ENCODE measurements at places on chromosomes 6 and 20. TPM values are rescaled to one million over a fixed set of nuclear protein-coding genes. Genes with fewer than 3 reads are reported as not detected.

The MATN4 gene
- not detected for total RNA-seq

The THBD gene
- 17.4 TPM for total RNA-seq

The ENPP5 gene
- total RNA-seq = 2.8 TPM

The MOG gene
- 12.6 TPM for total RNA-seq

The ERVFRD-1 gene
- total RNA-seq = 0.14 TPM

The ZNF512B gene
- total RNA-seq = 12.2 TPM

The SMLR1 gene
- total RNA-seq = not detected

The TMEM244 gene
- not detected for total RNA-seq

The EFCAB8 gene
- 0.43 TPM for total RNA-seq

The TAGAP gene
- total RNA-seq = 1.7 TPM

GRCh38 chr6:25138233-25138933 lies 140.8 kb upstream of the CARMIL1 start:
- peak; percentile 73 for DNase-seq

GRCh38 chr6:3353213-3353903 lies 94.6 kb downstream of the PSMG4 start:
- DNase-seq = no peak

GRCh38 chr6:138258991-138259390 lies 40.7 kb upstream of the PBOV1 start:
- DNase-seq = no peak

DNA sequence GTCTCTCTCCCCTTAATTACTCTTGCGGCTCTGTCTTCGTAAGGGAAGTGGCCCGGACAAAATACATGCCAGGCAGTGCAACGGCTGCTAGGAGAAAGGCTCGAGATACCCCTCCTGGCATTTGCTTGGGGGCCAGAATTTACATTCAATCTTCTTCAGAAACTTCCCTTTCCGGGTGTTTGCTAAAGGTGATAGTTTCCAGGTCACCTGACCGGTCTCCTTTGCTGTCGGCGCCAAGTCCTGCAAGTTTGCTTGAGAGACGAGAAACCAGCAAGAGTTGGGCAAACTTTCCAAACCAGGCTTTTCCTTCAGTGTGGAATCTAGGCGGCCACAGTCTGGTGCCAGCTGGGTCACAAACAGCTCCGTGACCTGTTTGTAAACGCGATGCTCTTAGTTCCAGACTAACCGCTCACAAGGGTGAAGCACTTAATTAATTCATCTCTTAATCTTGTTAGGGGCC lies 563 bp upstream of the SRSF3 start:
- DNase-seq = peak; percentile 72

DNA sequence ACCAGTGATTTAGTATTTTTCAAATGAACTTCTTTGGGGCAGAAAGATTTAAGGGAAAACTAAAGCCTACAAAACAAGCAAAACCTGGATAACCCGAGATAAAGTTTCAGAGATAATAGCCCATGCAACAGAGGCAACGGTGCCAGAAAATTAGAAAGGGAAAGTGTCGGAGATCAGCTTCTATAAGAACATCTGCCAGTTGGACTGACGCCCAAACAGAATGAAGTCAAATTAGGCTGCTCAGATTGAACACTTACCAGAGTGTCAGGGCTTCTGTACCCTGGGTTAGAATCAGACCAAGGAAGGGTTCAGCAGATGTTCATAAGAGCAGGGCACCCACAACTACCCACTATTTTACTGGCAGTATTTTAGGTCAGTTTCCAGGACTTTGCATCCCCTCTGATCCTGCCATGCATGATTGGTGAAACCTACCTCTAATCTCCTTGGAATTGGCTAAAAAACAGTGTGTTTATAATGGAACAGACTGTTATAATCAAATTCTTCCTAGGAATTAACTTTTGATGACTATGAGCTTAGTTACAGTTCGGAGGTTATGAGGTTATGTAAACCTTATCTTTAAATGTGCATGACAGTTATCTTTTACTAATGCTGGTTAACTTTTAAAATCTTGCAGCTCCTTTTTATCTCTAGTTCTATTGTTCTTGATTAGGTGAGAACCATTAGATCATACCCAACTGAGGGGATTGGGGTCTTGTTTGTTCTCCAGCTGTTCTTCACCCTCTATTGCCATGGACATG lies 13.1 kb downstream of the BMP2 start:
- no peak for DNase-seq

GRCh38 chr6:123338394-123338793 lies 298.4 kb downstream of the TRDN start:
- peak; percentile 37 for DNase-seq

DNA sequence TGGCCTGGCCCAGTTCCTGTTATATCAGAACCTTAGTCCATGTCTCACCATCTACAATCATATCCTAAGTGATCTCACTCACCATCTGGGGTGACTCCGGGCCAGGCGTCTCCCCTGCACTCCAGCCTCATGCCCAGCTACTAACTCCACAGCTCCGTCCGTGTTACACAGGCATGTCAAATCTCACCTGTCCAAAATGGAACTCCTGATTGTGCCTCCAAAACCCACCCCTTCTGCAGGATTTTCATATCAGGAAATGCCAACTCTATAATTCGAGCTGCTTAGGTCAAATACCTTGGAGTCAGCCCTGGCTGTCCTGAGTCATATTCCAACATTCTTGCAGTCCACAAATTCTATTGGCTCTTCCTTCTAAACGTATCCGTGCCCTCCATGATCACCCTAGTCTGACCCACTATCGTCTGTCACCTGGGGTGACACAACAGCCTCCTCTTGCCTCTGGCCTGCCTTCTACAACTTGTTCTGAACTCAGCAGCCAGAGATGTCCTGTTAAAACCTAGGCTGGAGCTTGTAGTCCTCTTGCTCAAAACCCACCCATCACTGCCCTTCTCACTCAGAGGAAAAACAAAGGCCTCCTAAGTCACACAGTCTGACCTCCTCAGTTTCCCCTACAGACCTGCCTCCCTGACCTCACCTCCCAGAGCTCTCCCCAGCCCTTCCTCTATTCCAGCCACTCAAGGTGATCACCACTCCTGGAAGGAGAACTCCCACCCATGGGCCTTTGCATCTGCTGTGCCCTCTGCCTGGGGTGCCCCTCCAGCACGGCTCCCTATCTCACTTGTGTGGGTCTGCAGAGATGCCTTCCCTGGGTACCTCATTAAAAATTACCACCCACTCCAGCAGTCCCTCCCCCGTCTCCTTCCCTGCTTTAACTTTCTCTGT lies 85.3 kb upstream of the SIRPA start:
- no peak for DNase-seq

GRCh38 chr6:37463110-37463509 lies 30.1 kb downstream of the CMTR1 start:
- DNase-seq = no peak

DNA sequence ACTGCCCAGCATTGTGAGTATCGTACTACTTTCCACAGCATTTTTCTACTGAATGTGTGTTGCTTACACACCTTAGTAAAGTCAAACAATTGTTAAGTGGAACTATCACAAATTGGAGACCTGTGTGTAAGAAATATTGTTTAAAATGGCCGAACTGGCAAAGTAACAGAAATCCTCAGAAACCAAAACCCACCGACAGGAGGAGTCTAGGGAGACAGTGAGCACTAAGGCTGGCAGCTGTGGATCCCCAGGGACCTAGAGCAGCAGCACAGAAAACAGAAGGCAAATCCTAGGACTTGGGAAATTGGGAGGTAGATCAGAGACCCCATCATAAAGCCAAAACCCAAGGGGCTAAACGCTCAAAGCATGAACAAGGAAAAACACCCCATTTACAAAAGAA lies 69.9 kb downstream of the SESN1 start:
- DNase-seq = no peak

DNA sequence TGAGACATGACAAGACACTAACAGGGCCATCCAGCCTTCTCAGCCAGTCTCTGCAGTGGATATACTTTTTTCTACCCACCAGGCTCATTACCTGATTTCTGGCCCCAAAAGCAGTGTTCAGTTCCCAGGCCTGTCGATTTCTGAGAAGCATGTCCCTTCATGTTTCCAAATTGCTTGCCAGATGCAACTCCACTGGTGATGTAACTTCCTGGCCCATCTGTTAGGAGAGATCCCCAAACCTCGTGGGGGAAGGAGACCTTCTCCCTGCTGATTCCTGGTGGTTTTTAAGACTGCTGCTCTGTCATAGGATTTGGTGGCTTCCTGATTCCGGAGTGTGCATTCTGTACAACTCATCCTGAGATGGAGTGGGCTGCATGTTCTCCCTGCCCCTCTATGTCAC lies 31.6 kb upstream of the MRPS10 start:
- no peak for DNase-seq

GRCh38 chr20:47298624-47299023 lies 57.9 kb downstream of the ZMYND8 start:
- DNase-seq = no peak

DNA sequence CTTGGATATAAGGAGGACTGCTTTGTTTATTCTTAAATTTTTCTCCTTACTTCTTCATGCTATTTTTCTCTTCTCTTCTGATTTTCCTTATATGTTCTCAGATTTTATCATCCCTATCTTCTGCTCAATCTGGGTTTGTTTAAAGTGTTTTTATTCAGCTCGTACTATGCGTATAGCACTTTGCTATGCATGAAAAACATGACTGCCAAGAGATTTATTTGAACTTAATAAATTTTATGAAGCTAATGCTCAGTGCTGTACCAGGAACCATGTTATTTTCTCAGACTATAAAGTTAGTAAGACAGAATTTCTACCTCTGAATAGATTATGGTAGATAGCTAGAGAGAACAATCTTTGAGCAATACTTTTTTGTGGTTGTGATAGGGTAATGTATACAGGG lies 305.9 kb downstream of the LAMA2 start:
- no peak for DNase-seq

DNA sequence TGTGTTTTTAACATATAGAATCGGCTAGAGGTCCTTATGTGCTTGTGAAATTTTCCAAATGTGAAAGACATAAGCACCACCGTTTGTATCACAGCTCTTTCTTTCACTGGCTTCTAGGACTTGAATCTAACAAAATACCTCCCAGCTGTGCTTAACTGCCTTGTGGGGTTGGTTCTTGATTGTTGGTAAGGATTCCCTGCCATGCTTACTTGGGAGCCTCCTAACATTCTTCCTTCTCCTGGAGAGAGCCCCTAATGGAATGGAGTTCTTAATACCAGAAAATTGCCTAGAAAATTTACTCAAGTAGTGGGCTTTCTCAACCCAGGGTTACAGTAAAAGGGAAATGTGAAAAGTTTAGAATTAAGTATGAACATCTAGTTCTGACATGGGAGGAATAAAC lies 121.2 kb downstream of the COL19A1 start:
- DNase-seq = no peak

- DNase-seq = no peak
Observed at GRCh38 chr6:40077736-40078135, 143.5 kb upstream of the MOCS1 start.

DNA sequence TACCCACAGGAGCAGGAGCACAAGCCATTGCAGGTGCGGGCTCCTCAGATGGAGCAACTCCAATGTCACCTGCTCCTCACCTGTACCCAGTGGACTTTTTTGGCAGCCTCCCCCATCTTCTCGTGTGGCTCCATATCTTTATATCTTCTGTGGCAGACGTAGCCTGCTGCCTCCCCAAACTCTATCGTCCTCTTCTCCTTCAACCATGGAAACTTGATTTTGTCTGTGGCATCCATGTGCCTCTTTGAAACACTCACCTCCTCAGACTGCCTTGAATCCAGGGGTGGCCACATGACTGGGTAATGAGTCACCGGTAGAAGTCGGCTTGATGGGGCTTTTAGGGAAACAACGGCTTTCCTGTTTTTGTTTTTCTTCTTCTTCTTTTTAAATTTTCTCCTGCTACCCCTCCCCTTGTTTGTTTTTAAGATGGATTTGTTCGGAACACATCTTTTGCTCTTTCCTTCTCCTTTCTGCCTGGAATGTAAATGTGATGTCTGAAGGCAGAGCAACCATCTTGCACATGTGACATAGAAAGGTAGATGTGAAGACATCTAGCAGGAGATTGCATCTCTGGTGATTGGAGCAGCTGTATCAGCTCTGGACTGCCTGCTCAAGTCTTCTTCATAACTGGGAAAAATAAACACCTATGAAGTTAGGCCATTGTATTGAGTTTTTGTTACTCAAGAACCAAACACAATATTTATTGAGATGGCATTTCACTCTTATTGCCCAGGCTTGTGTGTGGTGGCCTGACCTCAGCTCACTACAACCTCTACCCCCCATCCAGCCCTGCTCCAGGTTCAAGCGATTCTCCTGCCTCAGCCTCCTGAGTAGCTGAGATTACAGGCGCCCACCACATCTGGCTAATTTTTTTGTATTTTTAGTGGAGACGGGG lies 69.9 kb upstream of the DDR1 start:
- DNase-seq = no peak

DNA sequence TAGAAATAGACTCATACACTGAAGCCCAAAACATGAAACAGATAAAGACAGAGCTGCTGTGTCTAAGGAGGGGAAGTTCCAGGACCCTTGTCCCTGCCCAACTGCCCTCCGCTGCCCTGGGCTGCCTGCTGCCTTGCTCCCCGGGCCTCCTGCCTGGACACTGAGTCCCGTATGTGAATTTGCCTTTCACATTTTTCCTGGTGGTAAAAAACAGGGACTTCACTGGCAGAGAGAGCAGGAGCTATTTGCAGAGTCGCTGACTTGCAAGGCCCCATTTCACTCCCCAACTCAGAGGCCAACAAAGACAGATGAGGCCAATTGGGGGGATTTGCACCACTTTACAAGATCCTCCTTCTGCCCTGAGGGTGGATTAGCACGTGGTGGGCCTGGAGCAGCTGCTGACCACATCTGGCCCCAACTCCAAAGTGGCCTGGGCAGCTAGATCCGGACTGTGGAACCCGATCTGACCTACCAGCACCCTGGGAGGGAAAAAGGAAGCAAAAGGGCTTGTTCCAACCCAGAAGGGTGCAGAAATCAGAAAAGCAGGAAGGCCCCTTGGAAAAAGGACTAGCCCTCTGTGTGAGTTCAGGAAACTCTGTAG lies 61.4 kb downstream of the NOL4L start:
- no peak for DNase-seq

GRCh38 chr6:32210191-32210601 lies 13.7 kb downstream of the NOTCH4 start:
- no peak for DNase-seq

- DNase-seq = no peak
Observed at GRCh38 chr6:77456531-77457248, 6.6 kb downstream of the HTR1B start.

DNA sequence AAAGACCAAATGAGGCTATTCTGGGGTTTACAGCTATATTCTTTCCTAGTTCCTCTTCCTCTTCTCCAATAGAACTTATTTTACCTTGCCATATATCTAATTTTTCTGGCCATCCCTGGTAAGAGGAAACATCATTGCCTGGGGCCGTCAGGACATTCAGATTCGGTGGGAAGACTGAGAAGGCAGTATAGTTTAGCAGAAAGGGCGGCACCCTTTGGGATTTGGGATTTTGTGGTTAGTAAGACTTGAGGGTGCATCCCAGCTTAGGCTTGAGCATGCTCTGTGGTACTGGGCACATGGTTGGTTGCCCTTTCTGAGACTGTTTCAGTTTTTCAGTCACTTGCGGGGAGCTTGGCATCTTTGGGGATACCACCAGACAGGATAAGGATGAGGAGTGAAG lies 21.1 kb downstream of the SCUBE3 start:
- DNase-seq = no peak

GRCh38 chr6:134508862-134509498 lies 191.1 kb upstream of the SGK1 start:
- no peak for DNase-seq

GRCh38 chr6:44190715-44191114 lies 26.0 kb upstream of the MYMX start:
- DNase-seq = no peak

- DNase-seq = no peak
Observed at GRCh38 chr6:45786355-45786781, 229.3 kb downstream of the CLIC5 start.

GRCh38 chr6:77466055-77466450 lies 2.8 kb upstream of the HTR1B start:
- no peak for DNase-seq

Data from Right ventricle myocardium inferior (tissue), 1 donor.